A375 (cell line): ENCODE measurements at places on chromosomes 5 and 9. TPM values are rescaled to one million over a fixed set of nuclear protein-coding genes. Genes with fewer than 3 reads are reported as not detected.

The MZB1 gene
- total RNA-seq, result 1.4 TPM in 1 of 2 replicates, not detected in the other

The PCDHGA4 gene
- total RNA-seq, result 1.9 and 2.0 TPM in 2 replicates

The ECSCR gene
- 1.2 TPM in 1 of 2 replicates, not detected in the other for total RNA-seq

The RETREG1 gene
- 8.4 and 8.5 TPM in 2 replicates for total RNA-seq

The WNT8A gene
- total RNA-seq, result not detected in 2 replicates

The LHX2 gene
- total RNA-seq, result not detected in 2 replicates

The NUTM2G gene
- total RNA-seq, result not detected in 2 replicates

The AQP3 gene
- total RNA-seq, result 2.5 and 2.7 TPM in 2 replicates

The IFNA21 gene
- total RNA-seq, result not detected in 2 replicates

The STK32A gene
- total RNA-seq, result 0.19 and 0.49 TPM in 2 replicates
